NCI-H460 (cell line): ENCODE measurements at places on chromosomes 11 and 22.

DNA sequence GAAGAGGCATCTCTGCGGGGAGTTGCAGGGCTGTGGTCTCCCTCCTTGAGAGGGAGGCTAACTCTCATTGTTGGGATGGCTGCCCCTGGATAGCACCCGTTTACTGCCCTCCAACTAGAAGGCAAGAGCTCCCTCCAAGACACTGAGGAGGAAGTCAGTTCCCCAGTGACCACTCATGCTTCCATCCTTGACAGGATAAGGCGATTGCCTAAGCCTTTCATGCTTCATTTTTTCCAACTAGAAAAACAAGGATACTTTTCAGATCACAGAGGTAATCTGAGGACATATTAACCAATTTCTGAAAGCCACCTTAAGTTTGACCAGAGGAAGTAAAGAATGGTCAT, 186.6 kb downstream of the MAML2 start:
- DNase-seq = no peak

DNA sequence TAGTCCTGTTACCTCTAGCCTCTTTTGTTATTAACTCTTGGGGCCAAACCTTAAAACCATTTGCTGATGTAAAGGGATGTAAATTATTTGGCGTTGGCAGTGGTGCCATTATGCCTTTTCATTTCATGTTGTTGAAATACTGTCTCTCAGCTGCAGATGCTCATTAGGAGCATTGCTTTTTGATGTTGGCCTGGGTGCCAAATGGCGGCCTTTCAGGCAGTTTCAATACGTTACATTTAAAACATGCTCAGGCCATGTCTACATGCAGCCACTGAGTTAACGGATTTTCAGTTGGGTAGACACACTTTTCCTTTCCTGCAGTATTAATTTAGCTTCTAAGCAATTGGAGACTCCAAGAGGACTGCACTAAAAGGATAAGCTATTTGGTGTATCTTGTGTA, 5.3 kb downstream of the NCAM1 start:
- DNase-seq = no peak

DNA sequence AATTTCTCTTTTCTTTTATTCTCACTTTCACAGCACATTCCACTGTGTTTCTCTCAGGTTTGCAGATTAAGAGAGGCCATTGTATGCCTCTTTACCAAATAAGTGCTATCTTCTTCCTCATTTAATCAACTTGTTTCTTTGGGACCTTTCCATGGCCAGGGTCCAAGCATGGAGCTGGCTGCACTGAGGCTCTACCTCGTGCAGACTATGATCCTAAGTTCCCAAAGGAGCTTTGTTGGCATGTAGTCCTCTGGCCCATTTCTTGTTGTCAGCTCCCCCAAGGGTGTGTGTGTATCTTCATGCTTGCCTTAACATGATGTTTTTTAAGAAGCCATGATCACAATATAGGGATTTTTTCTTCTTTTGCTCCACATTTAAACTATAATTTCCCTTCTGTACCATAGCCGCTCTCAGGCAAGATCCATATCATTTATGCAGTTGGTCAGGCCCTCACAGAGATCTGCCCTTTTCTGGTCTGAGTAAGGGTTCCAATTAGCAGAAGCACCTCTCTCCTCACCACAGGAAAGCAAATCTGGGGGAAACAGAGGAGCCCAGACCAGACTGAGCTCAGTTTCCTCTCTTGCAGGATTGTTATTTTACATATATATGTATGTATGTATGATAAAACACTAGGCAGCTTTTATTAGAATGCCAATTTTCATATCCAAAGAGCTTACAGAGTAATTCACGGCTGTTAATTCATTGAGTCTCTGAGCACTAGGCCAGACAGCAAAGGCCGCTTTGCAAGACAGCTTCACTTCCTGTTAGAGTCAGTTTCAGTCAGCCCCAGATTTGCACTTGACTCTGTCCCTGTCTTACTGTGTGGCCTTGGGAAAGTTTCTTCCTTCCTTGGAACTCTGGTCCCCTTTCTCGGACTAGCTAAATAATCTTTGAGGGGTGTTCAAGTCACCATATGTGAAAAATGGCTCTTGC, 34.3 kb downstream of the CYB5R2 start:
- DNase-seq = no peak

- no peak for DNase-seq
Observed at GRCh38 chr22:48322907-48323306, 1504.8 kb downstream of the BRD1 start.

DNA sequence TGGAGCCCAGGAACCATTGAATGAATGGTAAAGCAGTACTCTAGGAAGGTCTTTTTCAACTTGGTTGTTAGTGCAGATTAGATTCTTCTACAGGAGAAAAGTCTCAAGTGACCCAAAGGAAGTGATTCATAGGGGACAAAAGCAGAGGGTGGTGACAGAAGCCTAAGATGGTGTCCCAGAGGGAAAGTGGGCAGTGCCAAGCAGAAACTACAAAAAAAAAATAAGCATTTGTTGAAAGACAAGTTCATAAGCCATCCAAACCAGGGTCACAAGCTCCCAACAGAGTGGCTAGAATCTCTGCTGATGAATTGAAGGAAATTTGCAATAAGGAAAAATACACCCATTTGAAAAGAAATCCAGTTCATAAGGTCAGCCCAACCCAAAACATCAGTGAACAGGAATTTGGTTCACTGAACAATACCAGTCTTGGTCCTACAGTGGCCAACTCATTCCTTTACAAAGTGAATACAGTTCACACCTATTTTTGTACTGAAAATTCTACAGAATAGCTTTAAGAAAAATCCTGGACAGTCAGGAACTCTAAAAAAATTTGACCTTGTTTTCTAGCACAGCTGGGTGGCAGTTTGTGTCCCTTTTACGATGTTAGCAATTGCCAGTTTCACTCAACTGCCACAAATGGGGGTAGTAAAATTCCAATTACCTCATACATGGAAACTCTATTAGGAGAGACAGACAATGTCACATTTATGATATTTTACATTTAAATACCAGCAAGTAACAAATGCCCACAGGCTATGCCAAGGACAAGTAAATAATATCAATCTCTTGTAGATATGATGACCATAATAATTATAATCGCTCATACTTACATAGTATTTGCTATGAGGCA, 21.6 kb upstream of the NUP160 start:
- no peak for DNase-seq

DNA sequence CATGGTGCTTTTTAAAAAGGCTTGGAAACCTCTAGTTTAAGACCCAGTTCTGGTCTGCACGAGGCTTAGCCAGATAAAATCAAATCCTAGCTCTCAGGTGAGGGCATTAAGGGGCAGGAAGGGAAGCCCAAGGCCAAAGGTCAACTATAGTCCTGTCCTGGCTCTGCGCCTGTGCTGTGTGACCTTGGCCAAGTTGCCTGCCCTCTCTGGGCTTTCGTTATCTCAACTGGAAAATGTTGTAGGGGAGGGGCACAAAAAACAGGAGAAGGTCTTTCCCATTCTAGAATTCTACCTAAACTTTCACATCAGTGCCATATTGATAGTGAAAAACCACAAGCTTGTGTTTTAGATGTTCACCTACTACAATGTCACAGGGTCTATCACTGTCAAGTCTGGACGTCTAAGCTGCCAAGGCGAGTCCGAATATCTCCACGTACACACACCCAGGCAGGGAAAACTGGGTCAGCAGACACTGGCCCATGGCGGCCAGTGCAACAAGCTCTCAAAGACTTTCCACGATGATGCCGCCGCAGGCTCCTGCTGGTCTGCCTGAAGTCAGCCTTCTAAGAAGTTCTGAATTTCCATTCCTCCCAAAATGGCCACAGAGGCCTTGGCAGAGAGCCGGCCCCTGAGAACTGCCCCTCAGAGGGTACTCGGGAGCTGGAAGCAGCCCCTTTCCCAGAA, 18.0 kb downstream of the MN1 start:
- DNase-seq = no peak

DNA sequence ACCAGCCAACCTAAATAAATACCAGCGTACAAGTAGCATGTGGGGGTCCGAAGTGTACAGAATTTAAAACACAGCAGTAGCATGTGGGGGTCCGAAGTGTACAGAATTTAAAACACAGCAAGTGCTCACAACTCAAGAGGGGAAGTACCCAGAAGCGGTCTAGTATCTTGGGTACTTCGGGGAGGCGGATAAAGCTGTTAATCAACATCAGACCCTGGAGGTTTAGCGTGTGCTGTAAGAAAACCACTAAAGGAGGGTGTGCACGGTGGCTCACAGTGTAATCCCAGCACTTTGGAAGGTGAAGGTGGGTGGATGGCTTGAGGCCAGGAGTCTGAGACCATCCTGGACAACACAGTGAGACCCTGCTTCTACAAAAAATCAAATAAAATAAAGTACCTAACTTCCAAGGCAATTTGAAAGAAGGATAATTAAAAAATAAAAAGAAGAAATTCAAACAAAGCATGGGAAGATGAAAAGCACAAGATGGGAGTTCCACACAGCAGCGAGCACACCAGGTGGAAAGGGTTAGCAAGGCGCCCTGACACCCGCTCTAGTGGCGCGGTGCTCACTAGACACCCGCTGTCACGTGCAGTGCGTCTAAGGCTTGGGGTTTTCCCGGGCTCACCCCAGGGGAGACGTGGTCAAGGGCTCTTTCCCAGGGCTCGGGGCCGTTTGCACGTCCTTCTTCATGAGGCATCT, 35.0 kb upstream of the MOB2 start:
- DNase-seq = no peak

- DNase-seq = peak; percentile 11
Observed at GRCh38 chr11:94834911-94835593, 66.9 kb downstream of the AMOTL1 start.

GRCh38 chr22:29739346-29739875, 19.6 kb downstream of the CABP7 start:
- DNase-seq = no peak
